GOT3 (cell line): ENCODE measurements at places on chromosomes 12 and 14.
A peak's percentile ranks its signal among the peaks of the same experiment; 100 is the strongest.

GRCh38 chr14:22018890-22019289 is 345.3 kb upstream of the OR4E1 start:
- DNase-seq = no peak

GRCh38 chr12:96314723-96315122 is 85.5 kb downstream of the CDK17 start:
- DNase-seq = no peak

DNA sequence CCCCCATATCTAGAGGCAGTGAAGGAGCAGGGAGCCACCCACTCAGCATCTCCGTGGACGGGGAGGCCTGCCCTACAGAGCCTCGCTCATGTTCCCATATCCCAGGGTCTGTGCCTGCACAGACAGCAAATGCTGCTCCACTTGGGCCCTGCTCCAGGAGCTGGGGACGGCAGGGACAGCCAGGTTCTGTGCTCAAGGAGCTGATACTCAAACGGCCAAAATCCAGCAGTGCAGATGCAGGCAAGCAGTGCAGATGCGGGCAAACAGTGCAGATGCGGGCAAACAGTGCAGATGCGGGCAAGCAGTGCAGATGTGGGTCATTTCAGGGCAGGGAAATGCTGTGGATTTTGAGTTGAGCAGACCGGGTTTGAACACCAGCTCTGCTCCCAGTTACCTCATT is 6.2 kb upstream of the SERPINA12 start:
- no peak for DNase-seq

GRCh38 chr12:54628186-54628846 is 6.4 kb downstream of the LACRT start:
- no peak for DNase-seq

DNA sequence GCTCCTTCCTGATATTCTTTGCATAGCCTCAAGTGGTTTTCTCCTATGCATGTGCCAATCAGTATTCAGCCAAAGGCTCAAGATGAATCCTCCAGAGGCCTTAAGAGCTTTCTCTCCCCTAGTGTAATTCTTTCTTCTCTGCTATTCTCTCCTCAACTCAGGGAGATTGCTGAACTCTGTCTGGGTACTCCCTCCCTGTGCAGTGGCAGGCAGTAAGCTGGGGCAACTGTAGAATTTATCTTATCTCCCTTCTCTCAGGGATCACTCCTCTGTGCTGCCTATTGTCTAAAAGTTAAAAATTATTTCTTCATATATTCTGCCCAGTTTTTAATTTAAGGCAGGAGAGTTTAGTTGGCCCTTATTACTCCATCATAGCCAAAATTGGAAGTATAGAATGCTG is 28.5 kb upstream of the RTRAF start:
- DNase-seq = no peak

GRCh38 chr12:1862973-1863372 is 42.6 kb downstream of the LRTM2 start:
- DNase-seq = no peak

GRCh38 chr14:103372552-103373304 is 12.5 kb upstream of the MARK3 start:
- DNase-seq = peak; percentile 4

GRCh38 chr14:89674936-89675335 is 257.9 kb upstream of the FOXN3 start:
- no peak for DNase-seq

- DNase-seq = no peak
Measured at GRCh38 chr12:121600702-121601336, 20.0 kb upstream of the KDM2B start.

GRCh38 chr12:96155781-96156180 is 38.4 kb upstream of the ELK3 start:
- DNase-seq = no peak

DNA sequence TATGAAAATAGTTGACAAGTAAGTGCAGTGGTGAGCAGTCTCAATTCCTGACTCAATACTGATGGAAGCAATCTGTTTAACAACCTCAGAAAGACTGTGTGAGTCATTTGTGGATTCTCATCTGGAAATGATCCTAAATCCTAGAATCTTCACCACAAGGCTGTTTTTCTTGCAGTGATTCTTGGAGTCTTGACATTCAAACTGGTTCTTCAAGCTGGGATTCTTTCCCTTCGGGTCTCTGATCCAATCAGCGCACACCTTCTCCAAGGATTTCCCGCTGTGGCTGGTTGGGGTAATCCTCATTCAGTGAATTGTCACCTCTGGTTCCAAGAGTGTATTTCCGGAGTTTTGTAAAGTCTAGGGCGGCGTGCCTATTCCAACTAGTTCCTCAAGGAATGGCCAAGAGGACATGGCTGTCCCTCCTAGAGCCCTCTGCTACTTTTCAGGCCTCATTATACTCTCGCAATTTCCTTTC is 37.7 kb upstream of the FOXJ2 start:
- DNase-seq = no peak

- no peak for DNase-seq
Measured at GRCh38 chr14:77342726-77343397, 22.0 kb downstream of the GSTZ1 start.

DNA sequence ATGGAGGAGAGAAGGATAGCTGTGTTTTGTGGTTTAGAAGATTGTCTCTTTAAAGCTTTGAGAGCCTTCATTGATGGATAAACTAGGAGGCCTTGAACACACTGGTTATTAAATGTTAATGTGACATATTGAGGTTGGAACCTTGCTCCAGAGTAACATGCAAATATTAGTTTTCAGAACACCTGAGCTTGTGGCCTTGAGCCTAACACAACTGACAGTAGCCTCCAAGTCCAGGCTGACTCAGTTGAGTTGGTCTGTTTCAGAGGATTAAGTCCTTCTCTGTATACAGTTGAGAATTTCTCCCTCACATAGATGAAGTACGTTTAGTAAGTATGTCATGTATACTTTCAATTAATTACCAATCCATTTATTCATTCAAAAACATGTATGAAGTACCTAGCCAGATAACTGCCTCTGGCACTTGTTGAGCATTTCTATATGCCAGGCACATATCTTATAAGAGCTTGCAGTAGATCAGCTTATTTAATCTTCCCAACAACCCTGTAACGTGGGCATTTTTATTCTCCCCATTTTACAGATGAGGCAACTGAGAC is 63.5 kb downstream of the ELK3 start:
- no peak for DNase-seq

- DNase-seq = no peak
Measured at GRCh38 chr14:105436891-105437722, 17.5 kb downstream of the MTA1 start.

GRCh38 chr14:95620659-95621059 is 65.6 kb upstream of the TCL1B start:
- DNase-seq = no peak
